ENCODE measurements at places on chromosomes 16 and 17.

DNA sequence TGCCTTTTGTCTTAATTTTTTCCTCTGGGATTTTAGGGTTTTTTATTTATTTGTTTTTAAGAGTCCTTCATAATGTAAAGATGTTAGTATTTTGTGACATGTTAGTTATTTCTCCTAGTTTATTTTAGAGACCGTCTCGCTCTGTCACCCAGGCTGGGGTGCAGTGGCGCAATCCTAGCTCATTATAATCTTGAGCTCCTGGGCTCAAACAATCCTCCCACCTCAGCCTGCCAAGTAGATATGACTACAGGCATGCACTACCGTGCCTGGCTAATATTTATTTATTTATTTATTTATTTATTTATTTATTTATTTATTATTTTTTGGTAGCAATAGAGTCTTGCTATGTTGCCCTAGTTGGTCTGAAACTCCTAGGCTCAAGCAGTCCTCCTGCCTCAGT lies 37.4 kb upstream of the ARHGAP17 start:
- no peak for DNase-seq

GRCh38 chr17:70521821-70522256 lies 352.5 kb downstream of the KCNJ2 start:
- no peak for DNase-seq

DNA sequence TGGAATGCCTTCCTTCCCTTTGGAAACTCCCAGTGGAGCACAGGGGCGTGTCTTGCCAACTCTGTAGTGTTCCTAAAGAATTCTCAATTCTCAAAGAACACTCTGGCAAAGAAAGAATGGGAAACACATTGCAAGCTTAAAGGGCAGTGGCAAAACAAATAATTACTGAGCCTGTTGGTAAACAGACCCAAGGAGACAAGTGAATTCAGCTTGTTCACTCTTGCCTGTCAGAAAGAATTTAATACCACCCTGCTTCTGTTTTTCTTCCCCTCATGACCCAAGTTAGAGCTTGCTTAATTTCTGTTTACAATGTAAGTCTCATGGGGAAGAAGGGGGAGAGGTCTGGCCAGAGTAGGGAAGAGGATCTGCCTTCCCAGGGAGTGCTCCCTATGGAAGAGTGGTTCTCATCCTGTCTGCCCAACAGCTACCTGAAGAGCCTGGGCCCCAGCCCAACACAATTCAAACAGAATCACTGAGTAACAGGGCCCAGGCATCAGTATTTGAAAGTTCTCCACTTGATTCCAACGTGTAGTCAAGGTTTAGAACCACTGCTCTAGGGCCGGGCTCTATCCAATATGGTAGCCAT lies 386.0 kb downstream of the SLC39A11 start:
- DNase-seq = no peak

DNA sequence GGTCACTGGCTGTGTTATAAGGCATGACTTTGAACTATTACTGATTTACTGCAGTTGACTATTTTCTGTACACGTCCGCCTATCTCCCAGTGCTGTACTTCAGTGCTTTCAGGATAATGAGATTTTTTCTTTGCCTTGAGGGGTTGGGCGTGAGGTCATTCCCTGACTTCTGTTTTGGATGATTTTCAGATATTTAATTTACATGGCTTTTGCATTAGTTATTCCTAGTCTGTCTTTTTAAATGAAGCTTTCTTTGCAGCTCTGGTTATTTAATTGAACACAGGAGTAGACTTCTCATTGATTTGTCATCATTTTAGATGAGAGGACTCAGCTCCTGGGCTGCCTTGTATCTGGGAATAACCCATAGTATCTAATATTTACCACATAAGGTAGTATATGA lies 23.7 kb downstream of the WIPF2 start:
- DNase-seq = no peak

DNA sequence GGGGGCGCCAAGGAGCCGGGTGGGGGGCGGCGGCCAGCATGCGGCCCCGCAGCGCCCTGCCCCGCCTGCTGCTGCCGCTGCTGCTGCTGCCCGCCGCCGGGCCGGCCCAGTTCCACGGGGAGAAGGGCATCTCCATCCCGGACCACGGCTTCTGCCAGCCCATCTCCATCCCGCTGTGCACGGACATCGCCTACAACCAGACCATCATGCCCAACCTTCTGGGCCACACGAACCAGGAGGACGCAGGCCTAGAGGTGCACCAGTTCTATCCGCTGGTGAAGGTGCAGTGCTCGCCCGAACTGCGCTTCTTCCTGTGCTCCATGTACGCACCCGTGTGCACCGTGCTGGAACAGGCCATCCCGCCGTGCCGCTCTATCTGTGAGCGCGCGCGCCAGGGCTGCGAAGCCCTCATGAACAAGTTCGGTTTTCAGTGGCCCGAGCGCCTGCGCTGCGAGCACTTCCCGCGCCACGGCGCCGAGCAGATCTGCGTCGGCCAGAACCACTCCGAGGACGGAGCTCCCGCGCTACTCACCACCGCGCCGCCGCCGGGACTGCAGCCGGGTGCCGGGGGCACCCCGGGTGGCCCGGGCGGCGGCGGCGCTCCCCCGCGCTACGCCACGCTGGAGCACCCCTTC lies 484 bp downstream of the FZD2 start:
- no peak for DNase-seq

- DNase-seq = no peak
These were observed 14.6 kb downstream of the COTL1 start for GRCh38 chr16:84603140-84603816.

DNA sequence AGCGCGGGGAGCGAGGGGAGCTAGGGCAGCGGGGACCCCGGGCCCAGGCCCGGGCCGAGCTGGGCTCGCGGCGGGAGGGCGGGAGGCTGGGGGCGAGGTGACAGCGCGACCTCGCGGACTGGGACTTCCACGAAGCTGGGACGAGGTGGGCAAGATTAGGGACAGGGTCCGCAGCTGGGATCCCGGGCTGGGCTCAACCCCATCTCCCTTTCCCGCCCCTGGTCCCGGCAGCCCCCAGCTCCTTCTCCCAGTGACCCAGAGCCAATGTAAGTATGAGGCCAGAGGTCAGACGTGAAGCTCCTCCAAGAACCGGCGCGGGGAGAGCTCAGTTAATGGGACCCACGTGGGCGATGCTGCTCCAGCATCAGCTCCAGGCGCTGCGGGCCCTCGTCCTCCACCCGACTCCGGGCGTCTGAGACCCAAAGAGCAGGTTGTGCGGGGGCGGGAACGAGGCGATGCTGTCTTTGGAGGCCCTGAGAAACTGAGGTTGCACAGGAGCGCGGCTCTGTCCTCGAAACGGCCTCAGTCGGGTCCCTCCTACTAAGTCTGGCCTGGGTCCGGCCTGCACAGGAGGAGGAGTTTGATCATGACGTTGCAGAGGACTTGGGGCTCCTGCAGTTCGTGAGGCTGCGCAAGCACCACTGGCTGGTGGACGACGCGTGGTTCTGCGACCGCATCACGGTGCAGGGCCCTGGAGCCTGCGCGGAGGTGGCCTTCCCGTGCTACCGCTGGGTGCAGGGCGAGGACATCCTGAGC lies 585 bp downstream of the ALOX12 start:
- DNase-seq = no peak

DNA sequence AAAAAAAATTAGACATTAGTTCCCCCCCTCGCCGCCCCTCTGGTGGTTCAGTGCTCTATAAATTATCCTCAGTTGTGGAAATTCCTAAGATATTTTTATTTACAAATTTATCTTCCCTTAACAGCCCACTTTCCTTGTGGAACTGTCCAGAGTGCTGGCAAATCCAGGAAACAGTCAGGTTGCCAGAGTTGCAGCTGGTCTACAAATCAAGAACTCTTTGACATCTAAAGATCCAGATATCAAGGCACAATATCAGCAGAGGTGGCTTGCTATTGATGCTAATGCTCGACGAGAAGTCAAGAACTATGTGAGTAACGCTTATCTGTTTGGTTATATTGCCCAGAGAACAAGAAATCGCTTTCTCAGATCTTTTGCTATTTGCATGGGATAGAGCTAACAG lies 2.9 kb downstream of the KPNB1 start:
- DNase-seq = no peak

DNA sequence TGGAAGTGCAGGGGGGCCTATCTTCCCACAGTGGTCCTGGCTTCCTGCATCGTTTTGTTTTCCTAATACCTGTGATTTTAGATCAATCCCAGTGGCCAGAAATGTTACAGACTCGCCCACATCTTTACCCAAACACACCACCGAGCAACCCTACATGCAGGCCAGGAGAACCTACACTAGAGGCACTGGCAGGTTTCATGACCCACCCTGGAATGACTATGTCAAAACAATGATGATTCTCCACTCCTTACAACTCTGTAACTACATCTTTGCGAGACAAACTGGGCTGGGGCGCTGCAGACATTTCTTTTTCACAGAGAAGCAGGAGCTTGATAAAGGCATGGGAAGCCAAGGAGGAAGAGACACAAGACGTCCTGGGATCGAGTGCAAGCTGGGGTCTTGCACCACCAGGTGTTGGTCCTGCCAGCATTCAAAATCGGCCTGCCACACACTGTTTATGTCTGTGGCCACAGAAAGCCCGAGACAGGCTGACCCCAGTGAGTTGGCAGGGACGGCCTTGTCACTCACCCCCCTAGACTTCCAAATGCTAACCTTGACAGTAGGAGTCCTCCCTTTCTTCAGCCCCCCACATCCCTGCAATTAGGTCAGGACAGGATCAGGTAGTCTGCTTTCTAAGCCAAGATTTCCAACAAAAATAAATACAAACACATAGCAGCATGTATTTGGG lies 32.5 kb downstream of the UBE2O start:
- no peak for DNase-seq

DNA sequence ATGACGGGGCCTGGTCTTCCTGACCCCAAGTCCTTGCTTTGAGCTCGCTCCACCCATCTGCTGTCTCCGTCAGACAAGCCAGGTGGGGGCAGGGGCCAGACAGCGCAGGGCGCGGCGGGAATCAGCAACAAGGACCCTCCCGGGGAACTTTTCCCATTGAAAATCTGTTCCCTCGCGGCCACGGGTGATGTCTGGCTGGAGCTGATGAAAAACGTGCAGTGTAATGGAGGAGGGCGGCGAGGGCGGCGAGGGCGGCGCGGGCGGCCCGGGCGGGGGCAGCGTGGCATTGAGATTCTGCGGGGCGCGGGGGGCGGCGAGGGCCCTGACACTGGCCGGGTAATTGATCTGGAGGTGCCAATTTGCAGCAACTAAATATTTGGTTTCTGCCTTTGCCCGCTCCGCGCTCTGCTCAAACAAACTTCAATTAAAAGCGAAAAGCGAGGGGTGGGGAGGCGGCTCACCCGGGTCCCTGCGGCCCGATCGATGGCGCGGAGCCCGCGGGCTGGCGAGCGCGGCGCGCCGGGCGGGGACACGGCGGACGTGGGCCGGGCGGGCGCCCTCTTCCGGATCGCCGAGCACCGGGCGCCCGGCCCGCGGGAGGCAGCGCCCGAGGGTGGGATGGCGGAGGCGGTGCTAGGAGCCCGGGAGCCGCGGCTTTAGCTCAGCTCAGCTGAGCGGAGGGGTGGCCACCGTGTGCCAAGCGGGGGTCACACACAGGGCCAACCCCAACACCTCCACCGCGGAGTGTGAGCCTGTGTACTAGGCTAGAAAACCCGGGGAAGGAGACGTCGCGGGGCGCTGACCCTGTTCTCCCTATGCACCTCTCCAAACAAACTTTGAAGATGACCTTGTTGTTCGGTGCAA lies 32.4 kb downstream of the DCAKD start:
- DNase-seq = peak; percentile 63

GRCh38 chr17:57572062-57572461 lies 173.0 kb downstream of the CCDC182 start:
- DNase-seq = no peak

GRCh38 chr17:5128905-5129535 lies 13.2 kb downstream of the USP6 start:
- no peak for DNase-seq

GRCh38 chr17:29586676-29587469 lies 2.6 kb downstream of the GIT1 start:
- no peak for DNase-seq

Data from GM12892 (cell line).